NCI-H510A (cell line): ENCODE measurements at places on chromosomes 4 and X.

DNA sequence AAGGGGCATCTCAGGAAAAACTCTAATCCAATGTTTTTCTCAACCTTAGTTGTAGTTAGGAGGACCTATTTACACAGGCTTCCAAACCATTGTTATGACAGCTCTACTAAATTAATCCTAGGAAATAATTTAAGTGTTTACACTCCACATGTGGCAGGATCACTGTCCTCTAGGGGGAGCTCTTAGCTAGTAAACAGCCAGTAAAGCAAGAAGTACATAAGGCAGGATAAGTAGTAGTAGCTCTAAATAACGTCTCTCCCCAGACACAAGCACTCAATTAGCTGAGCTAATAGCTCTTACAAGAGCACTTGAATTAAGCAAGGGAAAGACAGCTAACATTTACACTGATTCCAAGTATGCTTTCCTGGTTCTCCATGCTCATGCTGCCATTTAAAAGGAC is 37.3 kb downstream of the NUDT11 start:
- DNase-seq = no peak

DNA sequence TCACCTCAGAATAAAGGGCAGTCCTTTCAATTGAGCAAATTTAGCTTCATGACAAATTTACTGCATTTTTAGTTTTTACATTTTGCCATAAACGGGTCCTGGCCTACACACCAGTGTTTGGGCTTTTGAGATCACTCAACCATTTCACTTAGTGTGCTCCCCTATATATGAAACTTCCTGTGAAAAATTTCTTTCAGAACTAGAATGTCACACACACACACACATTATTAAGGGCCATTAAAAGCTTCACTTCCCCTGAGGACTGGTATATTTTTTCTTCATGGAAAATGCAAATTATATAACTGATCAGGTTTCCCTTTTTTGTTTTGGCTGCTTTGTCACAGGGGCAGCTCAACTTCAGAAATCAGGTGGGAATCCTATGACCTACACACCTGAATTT is 206.5 kb downstream of the ENOX2 start:
- DNase-seq = no peak

DNA sequence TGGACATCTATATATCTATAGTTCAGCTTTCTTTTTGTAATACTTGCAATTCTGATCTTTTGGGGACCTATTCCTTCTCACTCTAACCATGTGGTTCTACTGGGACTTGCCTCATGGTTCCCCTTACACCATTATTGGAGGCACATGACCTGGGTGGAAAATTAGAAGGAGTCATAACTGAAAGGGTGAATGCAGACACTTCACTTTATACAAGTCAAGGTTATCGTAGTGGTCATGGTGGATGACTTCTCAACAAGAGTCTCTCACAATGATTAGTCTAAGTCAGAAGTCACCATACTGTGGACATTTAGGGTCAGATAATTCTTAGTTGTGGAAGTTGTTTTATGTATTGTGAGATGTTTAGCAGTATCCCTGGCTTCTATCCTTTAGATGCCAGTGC is 10.5 kb upstream of the EIF4E start:
- no peak for DNase-seq

DNA sequence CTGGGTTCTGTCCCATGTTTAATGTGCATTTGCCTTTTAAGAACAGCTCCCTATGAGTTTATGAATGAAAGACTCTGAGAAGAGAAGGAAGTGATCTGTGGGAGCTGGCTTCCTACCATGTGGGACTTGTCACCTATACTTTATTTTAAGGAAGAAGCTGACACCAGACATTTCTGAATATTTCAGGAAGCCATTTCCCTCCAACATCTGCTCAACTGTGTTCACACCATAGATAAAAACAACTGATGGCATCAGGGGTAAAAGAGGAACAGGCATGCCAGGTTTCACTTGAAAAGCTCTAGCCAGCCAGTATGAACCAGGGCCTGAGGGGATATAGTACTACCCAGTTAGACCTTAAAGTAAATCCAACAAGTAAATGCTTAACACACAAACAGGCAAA is 116.0 kb downstream of the COL4A6 start:
- DNase-seq = no peak

DNA sequence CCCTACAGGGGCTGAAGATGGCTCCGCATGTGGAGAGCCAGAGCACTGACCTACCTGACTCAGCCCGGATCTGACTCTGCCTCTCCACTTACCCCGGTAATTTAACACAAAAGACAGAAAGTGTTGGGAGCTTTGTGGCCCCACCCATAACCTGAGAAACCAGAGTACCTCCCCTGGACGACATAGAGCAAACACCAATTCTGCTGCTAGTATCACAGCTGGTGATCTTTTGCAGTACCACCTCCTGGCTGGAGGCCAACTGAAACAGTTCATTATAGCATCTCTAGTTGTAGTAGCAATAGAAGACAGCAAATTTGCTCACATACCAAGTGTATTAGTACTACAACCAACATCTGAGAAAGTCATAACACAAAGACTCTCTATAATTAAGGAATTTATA is 443.9 kb downstream of the KLHL4 start:
- peak; percentile 0 for DNase-seq

DNA sequence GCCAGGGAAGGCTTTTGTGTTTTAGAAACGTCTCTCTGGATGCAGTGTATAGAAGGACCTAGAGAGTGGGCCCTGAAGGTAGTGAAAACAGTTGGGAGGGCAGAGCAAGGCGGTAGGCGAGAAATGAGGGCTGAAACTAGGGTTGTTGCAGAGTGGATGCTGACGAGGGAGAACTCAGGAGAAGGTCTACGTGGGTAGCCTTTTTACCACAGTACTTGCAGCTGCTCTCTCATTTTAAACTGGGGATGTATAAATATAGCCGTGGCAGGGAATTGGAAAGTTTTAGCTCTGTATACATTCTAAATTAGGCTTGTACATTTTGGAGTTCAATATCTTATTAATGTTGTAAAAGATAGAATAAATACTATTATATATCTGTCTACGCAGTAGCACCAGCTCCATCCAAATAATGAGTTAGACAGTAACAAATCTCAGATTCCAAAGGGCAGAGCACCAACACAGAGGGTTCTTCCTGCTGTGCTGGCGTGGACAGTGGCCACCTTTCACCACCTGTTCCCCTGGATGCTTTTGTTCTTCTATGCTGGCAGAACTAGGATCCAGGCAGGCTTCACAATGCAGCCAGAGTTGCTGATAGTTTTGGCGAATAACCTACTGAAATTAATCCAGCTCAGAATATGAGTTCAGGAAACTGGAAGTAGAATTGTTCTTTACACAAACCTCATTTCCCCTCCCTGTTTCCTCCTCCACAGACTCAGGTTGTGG is 31.7 kb downstream of the CCNG2 start:
- DNase-seq = no peak
